GM23338 (cell line): ENCODE measurements at places on chromosomes 2 and 18. TPM values are rescaled to one million over a fixed set of nuclear protein-coding genes. Genes with fewer than 3 reads are reported as not detected.

DNA sequence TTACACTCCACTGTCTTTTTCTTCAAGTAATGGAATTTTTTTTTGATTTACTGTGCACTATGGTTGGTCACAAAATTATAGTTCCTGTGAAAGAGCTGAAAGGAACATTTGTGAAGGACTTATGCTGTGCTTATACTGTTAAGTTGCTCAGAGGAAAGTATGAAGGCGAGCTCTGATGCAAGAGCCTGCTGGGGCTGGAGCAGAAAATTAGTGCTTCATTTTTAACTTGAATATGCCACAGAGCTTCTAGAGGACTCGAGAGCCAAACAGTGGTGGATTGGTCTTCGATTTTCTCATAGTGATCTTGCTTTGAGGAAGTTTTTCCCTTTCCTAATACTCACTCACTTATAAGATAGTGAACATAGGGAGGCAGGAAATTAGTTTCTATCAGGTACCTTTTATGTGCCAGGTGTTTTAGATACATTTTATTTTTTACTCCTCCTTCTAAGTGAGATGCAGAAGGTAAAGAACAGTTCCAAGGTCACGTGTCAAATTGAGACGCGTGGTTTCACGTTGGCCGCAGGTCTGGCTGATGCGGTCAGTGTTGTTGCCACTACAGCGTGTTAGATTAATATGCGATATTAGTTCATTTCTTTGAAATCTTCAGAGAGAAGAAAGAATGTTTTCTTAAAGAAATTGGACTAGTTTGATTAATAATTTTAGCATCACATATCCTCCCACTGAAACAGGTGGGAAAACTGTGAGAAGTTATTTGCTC, 20.2 kb downstream of the GATA6 start:
- no peak for DNase-seq

- no peak for DNase-seq
Measured at GRCh38 chr2:181649436-181649979, 7.4 kb downstream of the CERKL start.

TYMS gene
- total RNA-seq, result 52.9 and 60.5 TPM in 2 replicates

GRCh38 chr2:125581557-125581956, 1074.4 kb upstream of the GYPC start:
- no peak for DNase-seq
